Left forelimb (tissue), 1 donor: ENCODE measurements at places on chromosomes 4 and X.

DNA sequence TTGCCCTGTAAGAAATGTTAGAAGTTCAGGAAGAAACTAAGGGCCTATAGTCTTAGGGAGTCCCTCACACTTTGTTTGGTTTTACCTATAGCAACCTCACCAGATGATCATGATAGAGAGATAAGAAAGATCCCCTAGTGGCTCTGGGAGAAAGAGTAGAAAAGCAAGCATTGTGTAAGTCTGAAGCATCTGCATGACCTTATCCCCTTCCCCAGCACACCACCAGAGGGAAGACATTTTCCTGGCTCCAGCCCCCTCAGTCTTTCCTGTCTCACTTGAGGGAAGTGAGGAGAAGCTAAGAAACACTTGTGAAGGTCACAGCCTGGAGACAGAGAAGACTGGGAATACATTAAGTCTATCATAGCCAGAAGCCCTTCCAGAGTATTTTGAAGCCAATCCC is 154.0 kb downstream of the EVC2 start:
- DNase-seq: no peak

DNA sequence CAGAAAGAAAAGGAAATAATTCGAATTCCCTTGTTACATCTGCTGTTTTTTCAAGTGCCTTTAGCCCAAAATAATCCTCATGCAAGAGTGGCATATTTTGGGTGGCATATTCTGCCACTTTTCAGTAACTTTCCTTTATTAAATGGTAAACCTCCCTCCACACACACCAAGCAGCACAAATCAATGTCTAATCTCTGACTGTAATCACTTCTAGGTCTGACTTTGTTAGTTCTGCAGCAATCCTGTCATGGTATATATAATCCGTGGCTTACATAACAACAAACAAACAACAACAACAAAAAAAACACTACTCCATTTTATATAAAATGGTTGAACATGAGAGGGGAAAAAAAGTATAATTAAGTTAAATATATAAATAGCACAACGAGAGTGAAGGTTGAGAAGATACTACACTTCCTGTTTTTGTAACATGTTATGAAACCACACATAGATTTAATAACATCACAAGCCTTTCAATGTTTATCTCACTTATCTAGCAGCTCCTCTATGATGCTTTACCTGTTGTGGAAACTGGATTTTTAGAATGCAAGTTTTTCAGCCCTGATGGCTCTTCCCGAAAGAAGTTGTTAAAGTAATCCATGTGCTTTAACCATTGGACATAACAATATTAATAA is 715.4 kb downstream of the GRXCR1 start:
- no peak for DNase-seq

GRCh38 chr4:161581262-161582230 is 582.3 kb downstream of the FSTL5 start:
- no peak for DNase-seq

DNA sequence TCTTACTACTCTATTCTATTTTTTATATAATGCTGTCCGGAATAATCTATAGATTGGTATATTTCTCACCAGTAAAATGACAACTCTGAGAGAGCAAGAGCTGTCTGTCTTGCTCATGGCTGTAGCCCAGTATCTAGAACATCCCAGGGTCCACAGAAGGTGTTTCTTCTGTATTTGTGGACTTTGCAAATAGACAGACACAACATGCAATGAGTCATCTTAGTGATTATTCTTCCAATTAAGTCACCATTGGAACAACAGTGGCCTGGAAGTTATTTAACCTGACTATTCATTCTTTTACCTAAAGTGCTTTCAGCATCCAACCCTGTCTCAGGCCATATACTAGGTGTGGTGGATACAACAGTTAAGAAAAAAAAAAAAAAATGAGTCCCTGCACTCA is 179.5 kb downstream of the PPARGC1A start:
- no peak for DNase-seq

DNA sequence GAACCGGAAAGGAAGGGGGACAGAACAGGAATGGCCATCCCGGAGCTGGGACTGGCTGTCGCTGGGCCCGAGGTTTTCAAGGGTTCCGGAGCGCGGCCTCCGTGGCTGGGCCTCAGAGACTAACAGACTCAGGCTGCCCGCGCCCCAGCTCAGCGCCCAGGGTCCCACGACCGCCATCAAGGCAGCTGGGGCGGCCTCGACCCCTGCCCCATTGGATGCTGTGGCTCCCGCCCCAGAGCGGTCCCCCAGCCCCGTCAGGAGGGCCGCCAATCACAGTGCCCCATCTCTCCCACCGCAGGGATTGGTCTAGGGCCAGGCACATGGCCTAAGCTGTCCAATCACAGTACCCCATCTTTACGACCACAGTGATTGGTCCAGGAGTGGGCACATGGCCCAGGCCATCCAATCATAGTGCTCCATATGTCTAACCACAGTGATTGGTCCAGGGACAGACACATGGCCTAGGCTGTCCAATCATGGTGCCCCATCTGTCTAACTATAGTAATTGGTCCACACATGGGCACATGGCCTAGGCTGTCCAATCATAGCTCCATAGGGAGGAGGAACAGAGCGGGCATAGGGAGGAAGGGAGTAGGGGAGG is 105.3 kb upstream of the NKX1-1 start:
- DNase-seq: no peak

DNA sequence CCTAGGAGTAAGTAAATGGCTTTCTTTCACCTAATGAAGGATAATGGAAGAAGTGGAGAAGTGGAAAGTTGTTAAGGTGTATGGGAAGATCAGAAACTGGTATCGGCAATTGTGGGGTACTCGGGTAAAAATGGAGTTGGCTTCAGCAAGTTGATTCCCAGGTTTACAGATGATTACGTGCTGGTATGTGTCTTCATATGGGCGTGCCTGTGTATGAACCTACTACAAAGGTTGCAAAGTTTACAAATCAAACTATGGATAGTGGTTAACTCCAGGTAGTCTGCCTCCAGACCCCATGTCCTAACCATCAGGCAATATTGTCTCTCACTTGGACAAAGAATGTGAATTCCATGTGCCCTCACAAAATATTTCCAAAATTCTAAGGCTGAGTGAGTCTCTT is 773 bp downstream of the TLR3 start:
- no peak for DNase-seq

GRCh38 chrX:155148724-155149537 is 67.3 kb upstream of the VBP1 start:
- DNase-seq: no peak

GRCh38 chr4:6674500-6675149 is 19.1 kb upstream of the S100P start:
- no peak for DNase-seq

DNA sequence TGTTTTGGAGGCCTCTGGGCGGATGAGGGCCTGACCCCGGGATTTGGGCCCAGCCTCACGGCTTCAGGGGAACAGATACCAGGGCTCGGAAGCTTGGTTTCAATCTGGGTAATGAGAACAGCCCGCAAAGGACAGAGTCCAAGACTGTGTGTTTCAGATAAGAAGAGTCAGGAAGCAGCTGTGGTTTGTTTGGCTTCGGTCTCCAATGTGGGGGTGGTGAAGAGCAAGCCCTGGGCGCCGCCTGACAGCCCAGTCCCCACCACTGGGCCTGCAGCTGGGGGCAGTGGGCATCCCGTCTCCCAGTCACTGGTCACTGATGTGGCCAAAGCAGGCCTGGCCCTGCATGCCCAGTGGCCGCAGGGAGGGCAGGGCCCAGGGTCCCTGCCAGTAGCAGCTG is 9.1 kb downstream of the WFS1 start:
- DNase-seq: no peak

- DNase-seq: no peak
These were observed 735.3 kb downstream of the PCDH18 start for GRCh38 chr4:136796953-136797352.

- no peak for DNase-seq
These were observed 15.5 kb downstream of the KLB start for GRCh38 chr4:39422247-39422646.

- no peak for DNase-seq
These were observed 11.9 kb upstream of the CAPN6 start for GRCh38 chrX:111282139-111282538.

GRCh38 chrX:115174548-115174947 is 14.7 kb upstream of the RBMXL3 start:
- no peak for DNase-seq

- DNase-seq: no peak
These were observed 112.5 kb downstream of the CCNG2 start for GRCh38 chr4:77269505-77269904.

DNA sequence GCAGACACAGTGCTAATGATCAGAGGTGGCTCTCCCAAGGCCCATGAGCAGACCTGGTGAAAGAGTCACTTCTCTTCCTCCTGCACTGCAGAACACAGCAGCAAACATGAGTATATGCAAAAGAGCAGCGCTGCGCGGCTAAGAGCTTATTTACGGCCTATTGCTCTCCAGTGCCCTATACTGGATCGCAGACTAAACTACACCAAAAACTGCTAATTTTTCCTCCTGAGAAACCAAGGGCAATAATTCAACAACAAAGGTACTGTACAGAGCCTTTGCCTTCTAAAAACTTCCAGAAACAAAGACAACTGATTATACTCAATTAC is 702.5 kb downstream of the ARAP2 start:
- no peak for DNase-seq

DNA sequence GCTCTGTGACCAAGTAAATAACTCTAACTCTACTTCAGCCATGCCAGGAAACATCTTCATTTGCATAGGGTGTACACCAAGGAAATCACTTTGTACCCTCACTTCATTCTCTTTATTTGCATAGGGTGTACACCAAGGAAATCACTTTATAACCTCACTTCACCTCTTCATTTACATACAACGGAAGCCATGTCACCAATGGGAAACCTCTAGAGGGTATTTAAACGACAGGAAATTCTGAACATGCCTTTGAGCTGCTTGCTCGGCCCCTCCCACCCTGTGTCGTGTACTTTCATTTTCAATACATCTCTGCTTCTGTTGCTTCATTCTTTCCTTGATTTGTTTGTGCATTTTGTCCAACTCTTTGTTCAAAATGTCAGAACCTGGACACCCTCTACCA is 848.1 kb upstream of the FRG1 start:
- no peak for DNase-seq

DNA sequence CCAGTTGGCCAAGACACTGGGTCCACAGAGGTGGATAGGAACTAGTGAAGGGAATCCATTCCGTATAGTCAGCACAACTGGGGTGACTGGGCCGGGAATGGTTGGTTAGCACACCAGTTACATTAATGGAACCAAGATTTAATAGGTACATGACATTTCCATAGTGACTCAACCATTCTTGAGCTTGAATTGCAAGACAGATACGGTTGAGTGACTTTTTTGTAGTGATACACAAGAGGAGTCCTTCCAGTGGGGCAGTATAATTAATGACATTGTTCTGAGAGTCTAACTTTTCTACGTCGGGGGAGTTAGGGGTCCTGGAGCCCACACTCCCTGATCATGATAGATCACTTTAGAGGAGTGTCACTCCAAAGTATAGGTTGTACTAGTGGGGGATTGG is 211.6 kb upstream of the CXCL13 start:
- no peak for DNase-seq

- DNase-seq: no peak
These were observed 503.3 kb upstream of the FAM241A start for GRCh38 chr4:111641813-111642579.

DNA sequence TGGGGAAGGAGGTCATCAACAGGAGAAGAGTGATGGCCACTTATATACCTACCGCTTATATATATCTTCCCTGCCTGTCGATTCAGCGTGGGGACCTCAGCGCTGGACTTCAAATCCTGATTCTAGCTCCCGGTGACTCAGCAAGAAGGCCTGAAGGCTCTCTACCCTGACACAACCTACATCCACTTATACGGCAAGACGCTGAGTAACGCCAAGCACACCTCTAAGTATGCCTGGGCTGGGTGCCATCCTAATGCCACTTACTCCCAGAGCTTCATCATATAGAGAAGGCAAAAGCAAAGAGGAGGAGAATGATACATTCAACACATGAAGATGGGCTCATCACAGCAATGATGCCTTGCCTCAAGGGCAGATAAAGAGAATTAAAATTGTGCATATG is 198.3 kb downstream of the CHIC2 start:
- no peak for DNase-seq

GRCh38 chrX:22056235-22056634 is 24.1 kb downstream of the PHEX start:
- no peak for DNase-seq
